Fibroblast of skin of left biceps (primary cell): ENCODE measurements at places on chromosomes 7 and 10.

GRCh38 chr10:132671228-132672154 is 114.5 kb downstream of the NKX6-2 start:
- no peak for DNase-seq

GRCh38 chr7:23529262-23529859 is 2.4 kb downstream of the TRA2A start:
- DNase-seq, result no peak

- DNase-seq, result no peak
Measured at GRCh38 chr7:29605671-29606070, 42.0 kb downstream of the PRR15 start.

GRCh38 chr7:55155351-55156117 is 136.7 kb downstream of the EGFR start:
- DNase-seq, result no peak
